Activated CD8-positive, alpha-beta memory T cell treated with anti-CD3 and anti-CD28 coated beads for 48 hours (primary cell): ENCODE measurements at places on chromosomes 1 and 21.

DNA sequence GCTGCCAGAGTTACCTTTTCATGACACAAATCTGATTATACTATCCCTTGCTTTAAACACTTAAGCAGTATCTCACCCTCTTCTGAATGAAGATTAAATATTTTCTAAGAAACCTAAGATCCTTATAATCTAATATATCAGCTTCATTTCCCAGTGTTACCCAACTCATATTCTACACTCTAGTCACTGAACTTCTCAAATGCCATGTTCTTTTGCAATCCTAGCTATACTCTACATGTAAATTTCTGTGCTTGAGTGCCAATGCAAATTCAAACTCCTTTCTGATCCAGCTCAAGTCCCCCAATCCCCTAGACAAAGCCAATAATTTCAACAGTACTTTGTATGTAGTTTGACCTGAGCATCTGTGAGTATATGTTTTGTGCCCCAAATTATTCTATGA, 293.9 kb downstream of the SDCCAG8 start:
- DNase-seq, result no peak

DNA sequence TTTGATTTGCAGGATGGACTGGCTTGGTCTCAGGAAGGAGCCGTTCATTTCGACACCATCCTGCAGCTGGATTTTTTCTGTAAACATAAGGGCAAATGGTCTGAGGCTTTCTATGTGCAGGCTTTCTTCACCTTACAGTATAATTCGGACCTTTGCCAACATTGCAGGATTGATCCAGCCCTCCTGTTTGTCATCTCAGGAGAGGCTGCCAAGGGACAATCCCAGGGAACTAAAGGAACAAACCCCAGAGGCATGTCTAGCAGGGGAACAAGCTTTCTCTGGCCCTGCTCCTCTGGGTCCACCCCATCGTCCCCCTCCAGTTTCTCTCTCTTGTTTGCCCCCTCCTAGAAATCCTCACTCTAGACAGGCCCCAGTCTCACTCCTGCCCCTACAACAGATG, 24.8 kb upstream of the GBP6 start:
- no peak for DNase-seq

- no peak for DNase-seq
Observed at GRCh38 chr1:231817801-231818200, 191.2 kb downstream of the DISC1 start.

DNA sequence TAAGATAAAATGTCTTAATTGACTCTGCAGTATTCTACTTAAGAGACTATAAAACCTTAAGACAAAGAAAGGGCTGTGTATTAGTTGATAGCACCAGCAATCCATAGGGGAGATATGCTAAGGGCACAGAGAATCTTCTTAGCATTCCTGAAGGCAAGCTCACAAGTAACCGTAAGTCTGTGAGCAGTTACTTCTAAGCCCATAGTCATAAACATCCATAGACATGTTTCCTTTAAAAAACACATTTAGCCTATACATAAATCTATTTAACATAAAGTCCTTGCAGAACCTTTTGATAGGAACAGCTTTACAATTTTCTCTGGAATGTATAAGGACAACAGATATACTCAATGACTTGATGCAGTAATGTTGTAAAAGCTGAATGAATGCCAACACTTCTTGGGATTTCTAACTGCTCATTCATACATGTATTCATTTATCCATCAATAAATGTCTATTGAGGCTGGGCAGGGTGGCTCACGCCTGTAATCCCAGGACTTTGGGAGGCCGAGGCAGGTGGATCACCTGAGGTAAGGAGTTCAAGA, 6.3 kb upstream of the ERRFI1 start:
- no peak for DNase-seq

DNA sequence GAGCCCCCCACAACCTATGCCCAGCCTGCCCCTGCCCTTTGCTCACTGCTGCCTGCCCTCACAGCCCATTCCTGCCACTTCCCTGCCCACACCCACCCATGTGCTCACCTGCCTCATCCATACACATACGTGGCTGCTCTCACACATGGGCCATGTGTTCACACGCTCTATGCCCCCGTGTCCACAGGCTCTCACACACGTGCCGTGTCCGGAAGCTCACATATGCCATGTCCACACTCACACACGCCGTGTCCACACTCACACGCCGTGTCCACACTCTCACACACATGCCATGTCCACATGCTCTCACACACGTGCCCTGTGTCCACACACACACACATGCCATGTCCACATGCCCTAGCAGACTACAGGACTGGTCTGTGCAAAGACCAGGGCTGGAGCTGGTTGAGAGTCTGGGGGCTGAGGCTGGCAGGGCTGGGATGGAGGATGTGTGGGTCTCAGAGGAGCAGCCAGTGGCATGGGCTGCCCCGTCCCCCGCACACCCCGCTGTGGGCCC, 583 bp upstream of the RNF223 start:
- no peak for DNase-seq

- no peak for DNase-seq
Observed at GRCh38 chr21:42672699-42673458, 19.5 kb downstream of the PDE9A start.

- no peak for DNase-seq
Observed at GRCh38 chr1:218982482-218982881, 191.2 kb upstream of the LYPLAL1 start.
